Astrocyte (in vitro differentiated cells and primary cell): ENCODE measurements at places on chromosomes 3 and 15. TPM values are rescaled to one million over a fixed set of nuclear protein-coding genes. Genes with fewer than 3 reads are reported as not detected.

The PFN2 gene
- total RNA-seq: 172 and 179 TPM in 2 replicates

The KPNA4 gene
- 80.8 and 105 TPM in 2 replicates for total RNA-seq

The BCHE gene
- 9.2 and 10.6 TPM in 2 replicates for total RNA-seq

The TRIM59 gene
- total RNA-seq: 15.8 and 20.6 TPM in 2 replicates

GRCh38 chr15:57922776-57923175 is 142.7 kb downstream of the ALDH1A2 start:
- DNase-seq: no peak

- DNase-seq: peak; percentile 87
These were observed 298.6 kb downstream of the ADAMTS17 start for GRCh38 chr15:100043068-100043641.

GRCh38 chr3:72461787-72462186 is 386.5 kb downstream of the SHQ1 start:
- no peak for DNase-seq

GRCh38 chr15:55742498-55742926 is 440 bp downstream of the PRTG start:
- peak; percentile 38 for DNase-seq

DNA sequence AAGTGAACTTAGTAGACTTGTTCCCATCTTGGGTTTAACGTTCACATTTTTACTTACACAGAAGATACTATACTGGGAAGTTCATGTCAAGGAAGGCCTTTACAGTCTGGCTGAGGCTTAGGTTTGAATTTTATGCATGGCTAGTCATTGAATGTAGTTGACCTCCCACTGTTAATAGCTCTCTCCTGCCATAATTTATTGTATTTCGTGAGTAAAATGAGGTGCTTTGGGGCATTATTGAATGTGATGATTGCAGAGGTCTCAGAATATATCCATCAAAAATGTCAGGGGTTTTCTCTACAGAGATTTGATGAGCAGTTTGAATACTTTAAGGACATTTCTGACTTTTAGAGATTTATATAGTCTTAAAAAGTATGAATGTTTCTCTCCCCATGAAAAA is 356.6 kb upstream of the GRM7 start:
- DNase-seq: no peak

GRCh38 chr3:7204848-7205156 is 343.9 kb downstream of the GRM7 start:
- DNase-seq: no peak

- no peak for DNase-seq
These were observed 18.2 kb downstream of the CMTM6 start for GRCh38 chr3:32484436-32484835.

GRCh38 chr3:187802928-187803259 is 57.6 kb upstream of the BCL6 start:
- no peak for DNase-seq

- no peak for DNase-seq
These were observed 133.2 kb downstream of the ALDH1A2 start for GRCh38 chr15:57932348-57932747.

DNA sequence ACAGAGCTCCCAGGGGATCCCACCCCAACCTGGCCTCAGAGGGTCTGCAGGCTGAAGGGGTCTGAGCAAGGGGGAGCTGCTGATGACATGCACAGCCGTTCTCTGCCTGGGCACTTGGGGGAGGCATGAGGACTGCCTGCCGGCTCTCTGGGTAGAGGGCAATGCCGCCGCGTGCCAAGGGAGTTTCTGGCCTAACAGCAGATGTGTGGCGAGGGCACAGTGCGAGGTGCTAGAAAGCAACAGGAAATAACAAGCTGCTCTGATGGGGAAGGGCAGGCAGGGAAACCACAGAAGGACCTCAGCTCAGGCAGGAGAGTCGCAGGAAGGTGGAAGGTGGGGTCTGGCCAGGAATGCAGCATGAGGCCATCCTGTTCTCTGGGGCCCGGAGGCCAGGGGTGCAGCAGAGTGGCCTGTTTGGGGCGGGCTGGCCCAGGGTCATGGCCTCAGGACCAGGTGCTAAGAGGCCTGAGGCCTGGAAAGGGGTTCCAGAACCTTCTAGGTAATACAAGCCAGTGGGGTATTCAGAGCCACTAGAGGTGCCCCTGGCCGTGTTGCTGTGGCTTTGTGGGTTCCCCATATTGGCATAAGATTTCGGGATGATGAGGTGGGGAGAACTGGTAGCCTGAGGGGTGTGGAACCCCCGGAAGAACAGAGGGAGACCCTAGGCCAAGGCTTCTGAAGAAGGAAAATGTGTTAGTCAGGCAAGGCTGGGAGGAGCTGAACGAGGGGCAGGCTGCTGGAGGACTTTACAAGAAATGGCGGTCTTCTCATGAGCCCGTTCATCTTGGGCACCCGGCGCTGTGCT is 41.2 kb downstream of the RGMA start:
- DNase-seq: no peak
